ENCODE measurements at places on chromosomes 12 and 14. TPM values are rescaled to one million over a fixed set of nuclear protein-coding genes. Genes with fewer than 3 reads are reported as not detected.

Gene OR4E2
- total RNA-seq: not detected

Gene BATF
- not detected for total RNA-seq

Gene MRPS35
- total RNA-seq: 40.7 TPM

Gene KRR1
- total RNA-seq: 23.2 TPM

Gene TMEM233
- 0.14 TPM for total RNA-seq

Gene NR1H4
- total RNA-seq: 0.37 TPM

Gene OAS2
- 0.71 TPM for total RNA-seq

Gene RFX4
- total RNA-seq: not detected

Gene PZP
- not detected for total RNA-seq

Gene PLCZ1
- total RNA-seq: not detected

Gene NPFF
- not detected for total RNA-seq

Gene GPR137C
- total RNA-seq: 0.14 TPM

Gene ACSM4
- not detected for total RNA-seq

Gene SOAT2
- not detected for total RNA-seq

Gene SLC17A8
- not detected for total RNA-seq

Gene PPP1R36
- 1.1 TPM for total RNA-seq

Gene EEF1AKMT3
- total RNA-seq: 4.3 TPM

Gene TMEM121
- 10.0 TPM for total RNA-seq

Gene IQSEC3
- 1.4 TPM for total RNA-seq

Gene TGM1
- total RNA-seq: 1.6 TPM

Gene C14orf39
- not detected for total RNA-seq

Gene MSRB3
- 43.9 TPM for total RNA-seq

Gene C14orf180
- total RNA-seq: not detected

Gene PRR4
- 0.37 TPM for total RNA-seq

Gene TPPP2
- total RNA-seq: not detected

Gene TROAP
- 3.7 TPM for total RNA-seq

Gene DDX11
- 5.5 TPM for total RNA-seq

Gene DTX3
- total RNA-seq: 11.5 TPM

Gene KRT80
- under 0.01 TPM for total RNA-seq

Gene TRIP11
- 30.7 TPM for total RNA-seq

Gene CD4
- 0.43 TPM for total RNA-seq

Gene BCL11B
- total RNA-seq: under 0.01 TPM

Gene TCL1B
- not detected for total RNA-seq

Gene SMCO2
- 0.14 TPM for total RNA-seq

Measured in smooth muscle cell of bladder (primary cell).